ENCODE measurements at places on chromosomes 13 and 19.

- DNase-seq: no peak
These were observed 5.5 kb upstream of the ZNF428 start for GRCh38 chr19:43624933-43625332.

- DNase-seq: no peak
These were observed 19.0 kb upstream of the IL17D start for GRCh38 chr13:20684546-20684945.

DNA sequence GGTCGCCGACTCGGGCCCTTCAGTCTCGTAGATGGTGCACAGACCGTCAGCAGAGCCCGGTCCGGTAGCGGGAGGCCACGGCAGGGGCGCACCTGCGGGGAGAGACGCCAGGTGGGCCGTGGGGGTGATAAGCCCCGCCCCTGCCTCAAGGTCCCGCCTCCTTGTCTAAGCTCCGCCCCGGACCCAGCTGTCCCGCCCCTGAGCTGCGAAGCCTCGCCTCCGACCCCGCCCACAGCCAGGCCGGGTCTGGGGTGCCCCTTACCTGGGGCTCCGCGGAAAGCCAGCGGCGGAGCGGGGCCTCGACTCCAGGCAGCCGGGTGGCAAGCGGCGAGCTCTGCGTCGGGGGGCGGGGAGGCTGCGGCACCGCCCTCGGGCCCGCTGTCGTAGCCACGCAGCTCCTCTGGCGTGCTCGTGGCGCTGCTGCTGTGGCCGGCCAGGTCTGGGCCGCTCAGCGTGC, 4.7 kb downstream of the PRR36 start:
- no peak for DNase-seq

DNA sequence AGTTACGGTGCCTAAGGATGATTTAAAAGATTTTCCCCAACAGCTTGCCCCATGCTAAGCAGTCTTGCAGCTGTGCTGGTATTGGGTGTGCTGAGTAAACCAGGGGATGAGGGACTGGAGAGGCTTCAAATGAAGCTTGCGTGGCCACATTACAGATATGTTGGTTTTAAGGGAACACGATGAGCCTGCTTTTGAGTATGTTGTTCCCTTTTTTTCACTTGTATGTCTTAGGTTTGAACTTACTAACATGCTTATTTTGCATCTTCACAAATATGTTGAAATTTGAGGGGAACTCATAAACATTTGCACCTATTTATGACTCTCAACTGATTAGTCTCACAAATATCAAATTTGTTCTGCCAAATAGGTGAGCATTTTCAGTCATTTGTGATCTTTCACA, 2.0 kb upstream of the IL17D start:
- DNase-seq: no peak

DNA sequence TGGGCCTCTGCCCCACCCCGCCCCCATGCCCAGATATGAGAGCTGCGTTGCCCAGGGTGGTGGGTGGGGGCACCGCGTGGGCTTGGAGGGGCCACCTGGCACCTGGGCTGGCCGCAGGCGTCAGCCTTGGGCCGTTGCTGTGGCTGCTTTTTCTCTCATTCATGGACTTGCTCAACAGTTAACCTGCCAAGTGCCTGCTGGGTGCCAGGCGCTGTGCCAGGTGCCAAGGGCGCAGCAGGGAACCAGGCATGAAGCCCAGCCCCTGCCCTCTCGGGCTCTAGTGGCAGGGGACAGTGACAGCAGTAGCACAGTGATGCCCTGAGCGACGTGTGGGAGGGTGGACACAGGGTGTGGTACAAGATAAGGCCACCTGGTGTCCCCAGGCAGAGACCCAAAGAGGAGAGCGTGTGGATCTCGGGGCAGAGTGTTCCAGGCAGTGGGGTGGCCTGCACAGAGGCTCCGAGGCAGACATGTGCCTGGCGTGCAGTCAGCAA, 28.1 kb downstream of the DHX34 start:
- no peak for DNase-seq

- no peak for DNase-seq
These were observed 461 bp upstream of the WASF3 start for GRCh38 chr13:26557051-26557392.

DNA sequence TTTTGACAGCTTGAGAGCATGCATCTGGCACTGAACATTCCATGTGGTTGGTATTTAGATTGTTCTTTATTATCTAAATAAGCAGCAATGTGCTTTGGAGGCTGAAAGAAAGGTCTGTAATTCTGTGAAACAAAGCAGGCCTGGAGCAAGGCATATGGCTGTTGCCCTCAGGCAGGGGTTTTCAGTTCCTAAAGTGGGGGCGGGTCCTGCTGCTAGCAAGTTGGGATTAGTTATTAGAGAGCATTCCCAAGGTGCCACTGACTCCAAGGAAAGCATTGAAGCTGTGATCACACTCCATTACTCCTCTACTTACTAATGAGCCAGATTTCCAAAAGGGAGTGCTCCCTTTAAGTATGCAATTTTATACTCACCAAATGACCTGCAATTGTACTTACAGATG, 432.2 kb downstream of the OLFM4 start:
- DNase-seq: no peak

DNA sequence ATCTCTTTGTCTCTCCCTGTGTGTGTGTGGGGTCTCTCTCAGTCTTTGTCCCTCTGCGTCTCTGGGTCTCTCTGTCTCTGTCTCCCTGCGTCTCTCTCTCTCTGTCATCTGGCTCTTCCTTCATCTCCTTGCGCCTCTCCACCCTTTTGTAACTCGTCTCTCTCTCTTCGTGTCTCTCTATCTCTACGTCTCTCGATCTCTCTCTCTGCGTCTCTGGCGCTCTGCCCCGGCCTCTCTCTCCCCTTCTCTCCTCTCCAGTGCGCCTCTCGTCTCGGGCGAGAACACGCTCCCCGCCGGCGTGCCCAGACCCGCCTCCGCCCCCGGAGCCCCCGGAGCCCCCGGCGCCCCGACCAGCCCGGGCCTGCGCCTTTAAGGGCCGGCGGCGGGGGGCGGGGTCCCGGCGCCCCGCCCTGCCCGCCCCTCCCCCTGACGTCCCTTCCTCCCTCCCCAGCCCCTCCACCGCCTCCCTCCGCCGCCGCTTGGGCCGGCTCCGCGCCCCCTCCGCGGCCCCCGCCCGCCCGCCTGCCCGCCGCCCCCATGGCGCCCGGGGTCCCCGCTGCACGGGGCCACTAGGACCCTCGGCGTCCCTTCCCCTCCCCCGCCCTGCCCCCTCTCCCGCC, at the start of gene MARK4:
TSS of gene MARK4 (plus strand) at position 440 of the 620 bp plus-strand sequence. CDS start 318 bp downstream, outside the sequence.
- DNase-seq: peak; percentile 59

- no peak for DNase-seq
These were observed 827.4 kb downstream of the GPC5 start for GRCh38 chr13:92225861-92226260.

GRCh38 chr13:74443631-74444030, 309.4 kb upstream of the KLF12 start:
- DNase-seq: no peak

- DNase-seq: no peak
These were observed 4.7 kb downstream of the KCTD15 start for GRCh38 chr19:33801411-33801810.

DNA sequence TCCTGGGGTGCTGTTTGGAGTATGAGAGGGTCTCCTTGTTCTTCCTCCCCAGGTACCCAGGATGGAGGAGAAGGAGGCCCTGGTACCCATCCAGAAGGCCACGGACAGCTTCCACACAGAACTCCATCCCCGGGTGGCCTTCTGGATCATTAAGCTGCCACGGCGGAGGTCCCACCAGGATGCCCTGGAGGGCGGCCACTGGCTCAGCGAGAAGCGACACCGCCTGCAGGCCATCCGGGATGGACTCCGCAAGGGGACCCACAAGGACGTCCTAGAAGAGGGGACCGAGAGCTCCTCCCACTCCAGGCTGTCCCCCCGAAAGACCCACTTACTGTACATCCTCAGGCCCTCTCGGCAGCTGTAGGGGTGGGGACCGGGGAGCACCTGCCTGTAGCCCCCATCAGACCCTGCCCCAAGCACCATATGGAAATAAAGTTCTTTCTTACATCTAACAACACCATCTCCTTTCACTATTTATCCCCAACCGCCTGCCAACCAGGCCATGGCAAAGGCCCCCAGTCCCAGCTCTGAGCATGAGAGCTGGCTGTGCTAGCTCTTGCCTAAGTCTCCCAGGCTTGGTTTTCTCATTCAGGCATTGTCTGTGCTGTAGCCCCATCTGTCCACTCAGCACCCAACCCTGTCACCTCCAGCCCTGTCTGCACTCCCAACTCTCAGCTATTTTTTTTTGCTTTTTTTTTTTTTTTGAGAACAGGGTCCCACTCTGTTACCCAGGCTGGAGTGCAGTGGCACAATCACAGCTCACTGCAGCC, 11.2 kb downstream of the DKKL1 start:
- no peak for DNase-seq

DNA sequence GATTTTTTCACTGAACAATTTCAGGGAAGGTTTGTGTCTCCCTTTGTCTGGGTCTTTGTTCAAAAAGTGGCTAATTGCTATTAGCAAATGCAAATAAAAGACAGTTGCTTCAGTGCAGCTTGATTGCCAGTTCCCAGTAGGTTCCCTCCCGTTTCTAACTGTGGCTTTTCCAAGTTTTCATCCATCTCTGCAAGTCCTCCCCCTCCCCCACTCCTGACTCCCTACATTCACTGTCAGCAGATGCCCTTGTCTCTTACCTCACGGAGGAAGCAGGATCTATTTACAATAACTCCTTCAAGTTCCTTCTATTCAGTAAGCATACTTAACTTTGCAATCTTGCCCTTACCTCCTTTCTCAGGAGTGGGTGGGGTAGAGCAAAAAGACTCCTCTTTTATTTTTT, 55.4 kb upstream of the SCEL start:
- DNase-seq: no peak

DNA sequence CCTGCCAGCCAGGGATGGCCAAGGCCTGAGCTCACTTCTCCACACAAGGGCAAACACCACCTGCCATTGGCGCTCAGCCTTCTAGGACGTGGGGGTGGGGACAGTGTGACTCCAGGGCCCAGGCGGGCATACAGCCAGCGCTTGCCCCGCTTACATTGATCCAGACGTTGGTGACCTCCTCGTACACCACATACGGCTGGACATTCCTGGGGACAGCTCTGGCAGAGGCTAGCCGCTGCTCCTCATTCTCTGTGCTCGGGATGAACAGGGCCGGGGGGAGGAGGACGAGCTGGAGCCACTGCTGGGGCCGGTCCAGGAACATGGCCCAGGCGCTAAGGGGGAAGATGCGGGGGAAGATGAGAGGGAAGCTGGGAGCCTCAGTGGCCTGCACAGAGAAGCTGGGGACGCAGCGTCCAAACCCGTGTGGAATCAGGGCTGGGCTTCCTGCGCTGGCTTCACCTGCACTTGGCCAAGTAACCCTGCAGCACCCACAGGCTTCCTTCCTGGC, 25.1 kb upstream of the MYDGF start:
- DNase-seq: no peak

- no peak for DNase-seq
These were observed 6.7 kb downstream of the SIGLEC6 start for GRCh38 chr19:51524666-51525264.

- no peak for DNase-seq
These were observed 128.5 kb downstream of the ZNF675 start for GRCh38 chr19:23558541-23558940.
